ENCODE measurements at places on chromosomes 12 and 14.

- no peak for DNase-seq
These were observed 643.8 kb upstream of the ALG10B start for GRCh38 chr12:37672655-37673260.

- no peak for DNase-seq
These were observed 108.4 kb downstream of the ESRRB start for GRCh38 chr14:76484355-76484754.

DNA sequence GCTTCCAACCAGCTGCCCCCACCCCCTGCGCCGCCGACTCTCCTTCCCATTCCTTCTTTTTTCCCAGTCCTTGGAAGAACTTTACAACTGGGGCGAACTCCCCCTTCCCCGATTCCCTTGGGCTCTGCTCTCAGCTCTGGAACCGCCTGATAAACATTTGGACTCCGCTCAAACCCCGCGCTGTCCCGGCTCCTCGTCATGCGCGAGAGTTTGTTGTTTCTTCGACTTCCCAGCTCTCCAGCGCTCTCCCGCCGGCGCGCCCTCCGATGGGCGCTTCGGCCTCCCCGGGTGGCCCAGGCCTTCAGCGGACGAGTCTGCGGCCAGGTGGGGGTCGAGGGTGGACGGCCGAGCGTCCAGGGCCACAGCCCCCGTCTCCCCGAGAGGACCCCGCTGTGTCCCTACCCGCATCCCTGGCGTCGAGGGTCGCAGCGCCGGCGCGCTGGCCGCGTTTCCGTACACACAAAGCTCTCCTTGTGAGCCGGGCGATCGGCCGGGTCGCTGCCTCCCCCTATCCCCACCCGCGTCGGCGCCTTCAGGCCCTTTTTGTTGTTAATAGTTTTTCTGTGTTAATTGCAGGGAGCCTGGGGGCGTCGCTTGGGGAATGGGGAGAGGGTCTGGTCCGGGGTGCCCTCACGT, 847 bp downstream of the MMP14 start:
- no peak for DNase-seq

DNA sequence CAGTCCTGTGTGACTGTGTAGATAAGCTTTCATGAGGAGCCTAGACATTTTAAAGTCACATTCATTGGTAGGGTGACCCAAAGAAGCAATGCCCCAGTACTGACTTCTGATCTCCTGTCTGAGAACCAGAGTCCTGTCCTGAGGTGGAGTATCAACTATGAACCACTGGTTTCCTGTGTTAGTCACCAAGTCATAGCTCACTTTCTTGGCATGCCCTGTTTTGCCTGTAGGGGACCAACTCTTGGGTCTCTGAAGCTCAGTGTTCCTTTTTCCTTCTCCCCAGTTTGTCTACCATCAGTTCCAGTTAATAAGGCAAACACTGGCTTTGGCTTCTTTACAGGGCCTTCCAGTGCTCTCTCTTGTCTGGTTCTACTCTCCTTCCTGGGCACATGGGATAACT, 97.4 kb downstream of the C12orf75 start:
- DNase-seq = no peak

DNA sequence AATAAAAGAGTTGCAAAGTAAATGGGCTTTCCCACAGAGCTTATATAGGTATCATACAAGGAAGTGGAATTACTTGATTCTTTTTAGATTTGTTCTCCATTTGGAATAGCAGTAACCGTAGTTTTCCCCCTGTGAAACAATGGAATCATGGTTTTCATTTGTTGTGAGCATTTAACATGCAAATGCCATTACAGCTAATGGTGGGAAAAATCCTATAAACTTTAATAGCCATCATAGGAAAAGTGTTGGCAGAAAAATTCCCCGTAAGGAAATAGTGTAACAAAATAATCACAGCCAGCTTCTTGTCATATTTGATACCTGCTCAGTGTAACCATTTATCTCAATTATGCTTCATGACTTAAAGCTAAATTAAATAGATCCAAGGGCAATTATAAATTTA, 95.3 kb downstream of the TPH2 start:
- no peak for DNase-seq

DNA sequence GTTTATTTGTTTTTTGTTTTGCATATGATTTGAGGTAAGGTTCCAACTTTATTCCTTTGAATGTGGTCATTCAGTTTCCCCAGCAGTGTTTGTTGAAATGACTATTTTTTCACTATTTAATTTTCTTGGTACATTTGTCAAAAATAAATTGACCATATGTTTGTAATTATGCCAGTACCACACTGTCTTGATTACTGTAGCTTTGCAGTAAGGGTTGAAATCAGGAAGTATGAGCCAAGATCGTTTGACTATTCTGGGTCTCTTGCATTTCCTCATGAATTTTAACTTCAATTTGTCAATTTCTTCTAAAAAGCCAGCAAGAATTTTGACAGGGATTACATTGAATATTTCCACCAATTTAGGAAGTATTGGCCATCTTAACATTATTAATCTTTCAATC, 199.3 kb upstream of the PPFIA2 start:
- no peak for DNase-seq

DNA sequence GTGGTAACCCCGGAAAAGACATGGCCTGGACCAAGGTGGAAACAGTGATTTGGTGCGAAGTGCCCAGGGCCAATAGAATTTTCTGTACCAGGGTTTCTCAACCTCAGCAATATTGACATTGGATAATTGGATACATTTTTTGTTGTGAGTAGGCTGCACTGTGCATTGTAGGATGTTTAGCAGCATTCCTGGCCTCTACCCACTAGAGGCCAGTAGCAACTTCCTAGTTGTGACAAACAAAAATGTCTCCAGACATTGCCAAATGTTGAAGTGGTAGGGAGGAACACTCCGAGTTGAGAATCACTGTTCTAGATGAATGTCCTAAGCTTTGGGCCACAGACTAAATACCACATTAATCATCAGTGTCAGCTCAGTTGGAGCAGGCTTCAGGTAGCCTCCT, 6.2 kb upstream of the CGRRF1 start:
- no peak for DNase-seq

GRCh38 chr12:40947797-40948196, 240.3 kb upstream of the PDZRN4 start:
- DNase-seq = no peak

DNA sequence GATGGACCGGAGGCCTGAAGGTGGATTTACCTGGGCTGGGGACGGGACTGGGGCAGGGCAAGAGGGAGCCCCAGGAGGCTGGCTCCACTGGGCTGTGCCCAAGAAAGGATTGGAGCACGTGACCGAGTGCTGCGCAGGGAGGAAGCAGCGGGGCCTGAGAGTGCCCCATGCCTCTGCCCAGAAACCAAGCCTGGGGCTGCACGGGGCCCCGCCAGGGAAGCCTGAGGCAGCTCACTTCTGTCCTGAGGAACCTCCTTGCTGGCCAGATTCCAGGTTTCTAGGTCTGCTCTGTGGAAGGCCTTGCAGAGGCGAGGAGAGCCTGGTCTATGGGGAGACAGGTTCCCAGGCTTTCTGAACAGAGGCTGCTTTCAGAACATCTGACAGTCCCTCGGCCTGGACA, 10.4 kb downstream of the NGB start:
- DNase-seq = no peak

DNA sequence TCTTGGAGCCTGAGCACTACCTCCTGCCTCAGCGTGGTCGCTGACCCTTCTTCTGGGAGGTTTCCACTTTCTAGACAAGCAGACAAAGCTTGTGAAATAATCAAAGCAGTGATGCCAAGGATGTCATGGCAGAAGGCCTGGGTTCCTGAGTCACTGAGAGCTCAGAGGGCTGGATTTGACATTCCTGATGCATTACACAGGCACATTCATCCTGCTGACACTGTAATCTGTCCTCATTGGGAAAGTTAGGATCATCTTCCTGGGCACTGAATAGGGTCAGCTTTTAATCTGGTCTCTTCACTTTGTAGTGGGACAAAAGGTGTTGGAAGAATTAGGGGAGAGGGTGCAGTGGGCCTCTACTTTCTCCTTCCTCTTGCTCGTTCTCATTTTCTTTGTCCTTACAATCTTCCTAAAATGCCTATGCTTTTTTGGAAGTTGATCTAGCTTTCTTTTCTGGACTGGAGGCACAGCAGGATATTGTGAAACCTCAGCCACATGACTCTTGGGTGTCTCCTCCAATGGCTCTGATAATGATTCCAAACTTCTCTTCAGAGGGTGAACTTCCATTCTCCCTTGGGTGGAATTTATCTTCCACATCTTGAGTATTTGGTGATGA, 29.6 kb downstream of the EEA1 start:
- peak; percentile 21 for DNase-seq

DNA sequence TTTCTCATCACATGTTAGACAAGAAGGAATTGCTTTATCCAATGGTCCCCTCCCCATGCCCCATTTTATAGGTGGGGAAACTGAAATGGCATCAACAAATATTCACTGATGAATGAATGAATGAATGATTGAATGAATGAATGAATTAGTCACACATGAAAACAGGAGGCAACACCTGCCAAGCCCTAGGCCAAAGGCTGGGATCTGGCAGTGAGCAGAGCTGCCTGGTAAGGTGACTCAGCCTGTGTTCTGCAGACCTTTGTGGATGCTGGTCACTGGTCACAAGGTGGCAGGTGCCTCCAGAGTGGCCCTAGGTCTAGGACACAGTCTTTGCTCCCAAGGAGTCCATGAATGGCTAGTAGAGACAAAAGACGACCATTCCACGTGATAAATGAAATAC, 188.4 kb downstream of the RBM19 start:
- no peak for DNase-seq

- no peak for DNase-seq
These were observed 26.7 kb upstream of the LRTM2 start for GRCh38 chr12:1793426-1794210.
